AG20443 (cell line): ENCODE measurements at places on chromosomes 13 and 19.
A peak's percentile ranks its signal among the peaks of the same experiment; 100 is the strongest.

DNA sequence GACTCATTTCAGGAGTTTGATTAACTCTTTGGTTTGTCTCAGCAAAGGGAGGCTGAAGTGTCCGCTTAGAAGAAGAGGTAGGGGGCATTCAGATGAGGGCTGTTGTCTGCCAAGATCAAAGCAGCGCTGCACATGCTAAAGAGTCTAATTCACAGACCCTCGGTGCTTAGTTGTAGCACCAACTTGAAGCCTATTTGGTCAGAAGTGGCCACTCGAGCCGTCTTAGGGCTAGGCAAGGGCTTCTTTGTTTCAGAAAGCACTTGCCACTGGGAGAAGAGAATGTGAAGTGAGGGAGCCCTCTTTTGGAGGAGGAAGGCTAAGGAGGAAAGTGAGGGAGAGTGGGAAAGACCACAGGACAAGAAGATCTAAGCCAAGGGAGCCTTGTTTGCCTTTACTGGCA, 313.4 kb upstream of the TMTC4 start:
- DNase-seq, result peak; percentile 40

GRCh38 chr19:42436006-42436405, 6.7 kb downstream of the CXCL17 start:
- no peak for DNase-seq

DNA sequence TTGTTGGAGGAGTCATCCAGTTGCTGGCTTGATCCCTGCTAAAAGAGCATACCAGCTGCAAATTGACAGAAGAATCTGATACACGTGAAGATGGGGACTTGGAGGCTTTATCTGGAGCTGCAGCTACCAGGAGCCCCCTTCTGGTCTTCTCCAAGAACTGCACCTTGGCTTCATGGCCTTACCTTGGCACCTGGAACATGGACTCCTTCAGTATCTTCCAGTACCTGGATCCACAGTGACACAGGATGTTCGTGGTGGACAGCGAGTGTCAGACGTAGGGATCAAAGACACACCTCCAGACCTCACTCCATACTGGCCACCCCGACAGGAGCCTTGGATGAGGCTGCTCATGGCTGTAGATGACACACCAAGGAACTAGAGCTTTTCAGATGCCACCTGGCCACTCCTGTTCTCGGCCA, 9.9 kb upstream of the ACSBG2 start:
- peak; percentile 80 for DNase-seq

DNA sequence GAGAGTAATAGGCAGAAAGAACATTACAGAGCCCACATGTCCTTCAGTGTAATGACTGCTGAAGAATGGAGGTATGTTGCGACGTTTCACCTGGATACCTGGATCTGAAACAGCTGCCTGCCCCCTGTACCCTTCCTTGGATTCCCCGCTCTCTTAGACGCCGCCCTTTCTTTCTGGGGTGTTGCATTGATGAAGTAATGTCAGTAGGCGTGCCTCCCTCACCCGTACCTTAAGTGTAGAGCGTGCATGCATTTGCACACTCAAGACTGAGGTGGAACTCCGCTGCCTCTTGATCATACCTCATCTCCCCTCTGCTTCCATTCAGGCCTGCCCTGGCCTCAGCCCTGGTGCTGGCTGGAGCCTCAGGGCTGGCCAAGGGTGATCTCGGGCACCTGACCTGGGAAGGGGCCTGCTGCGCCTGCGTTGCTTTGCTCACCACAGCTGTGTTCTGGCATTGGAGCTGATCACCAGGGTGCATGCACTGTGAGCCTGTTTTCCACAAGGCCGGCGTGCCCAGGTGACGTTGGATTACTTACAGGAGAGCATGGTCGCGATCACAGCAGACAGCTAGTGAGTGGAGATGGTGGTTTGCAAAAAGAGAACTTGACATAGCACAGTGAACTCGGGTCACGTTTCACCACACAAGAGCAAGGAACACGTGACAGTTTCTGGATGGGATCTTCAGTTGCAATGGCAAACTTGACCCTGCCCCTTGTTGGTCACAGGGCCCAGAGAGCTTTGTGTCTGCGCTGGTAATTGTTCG, 99.0 kb downstream of the ARHGEF7 start:
- DNase-seq, result no peak

- DNase-seq, result peak; percentile 37
Observed at GRCh38 chr19:28966737-28967399, 246.1 kb downstream of the UQCRFS1 start.

DNA sequence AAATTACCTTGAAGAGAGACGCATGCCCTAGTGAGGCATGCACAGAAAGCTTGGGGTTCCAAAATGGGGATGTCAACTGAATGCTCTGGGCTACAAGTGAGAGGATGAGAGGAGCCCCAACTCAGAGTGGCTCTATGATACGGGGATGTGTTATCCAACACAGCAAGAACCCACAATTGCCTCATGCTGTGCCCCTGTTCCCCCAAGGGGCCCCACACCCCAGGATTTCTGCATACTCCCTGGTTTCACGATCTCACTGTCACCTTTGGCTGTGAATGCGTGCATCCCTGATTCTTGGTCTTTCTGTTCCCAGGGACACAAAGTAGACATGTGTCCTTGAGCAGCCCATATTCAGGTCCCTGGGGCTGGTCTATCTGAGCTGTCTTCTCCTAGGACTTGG, 29.3 kb downstream of the WDR88 start:
- no peak for DNase-seq

- no peak for DNase-seq
Observed at GRCh38 chr19:38289955-38290354, 14.1 kb upstream of the C19orf33 start.

DNA sequence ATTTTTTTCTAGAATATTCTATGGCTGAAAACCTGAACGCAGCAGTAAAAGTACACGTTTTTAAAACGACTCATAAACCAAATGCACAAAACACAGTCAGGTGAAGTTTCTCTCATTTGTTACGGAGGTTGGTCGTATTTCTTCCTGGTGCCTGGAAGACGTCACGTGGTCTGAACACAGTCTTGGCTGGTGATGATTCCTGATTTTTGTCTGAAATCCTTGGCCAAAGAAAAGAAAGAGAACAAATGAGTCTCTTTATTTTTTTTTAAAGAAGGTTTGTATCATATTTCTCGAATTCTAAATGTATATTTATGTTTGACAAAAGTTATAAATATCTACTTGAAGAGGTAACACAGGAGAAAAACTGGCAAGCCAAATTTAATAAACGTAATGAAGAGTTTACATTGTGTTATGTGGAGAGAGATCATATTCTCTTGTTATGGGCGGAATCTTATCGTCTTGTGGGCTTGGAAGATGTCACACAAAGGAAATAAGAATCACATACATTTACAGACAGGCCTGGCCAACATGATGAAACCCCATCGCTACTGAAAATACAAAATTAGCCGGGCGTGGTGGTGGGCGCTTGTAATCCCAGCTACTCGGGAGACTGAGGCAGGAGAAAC, 10.0 kb upstream of the PNMA8A start:
- DNase-seq, result no peak

- peak; percentile 23 for DNase-seq
Observed at GRCh38 chr13:39038569-39039030, 344 bp downstream of the NHLRC3 start.

GRCh38 chr13:75468098-75468497, 13.9 kb downstream of the TBC1D4 start:
- DNase-seq, result peak; percentile 35

- DNase-seq, result no peak
Observed at GRCh38 chr19:33622809-33623511, 1.2 kb downstream of the CHST8 start.

DNA sequence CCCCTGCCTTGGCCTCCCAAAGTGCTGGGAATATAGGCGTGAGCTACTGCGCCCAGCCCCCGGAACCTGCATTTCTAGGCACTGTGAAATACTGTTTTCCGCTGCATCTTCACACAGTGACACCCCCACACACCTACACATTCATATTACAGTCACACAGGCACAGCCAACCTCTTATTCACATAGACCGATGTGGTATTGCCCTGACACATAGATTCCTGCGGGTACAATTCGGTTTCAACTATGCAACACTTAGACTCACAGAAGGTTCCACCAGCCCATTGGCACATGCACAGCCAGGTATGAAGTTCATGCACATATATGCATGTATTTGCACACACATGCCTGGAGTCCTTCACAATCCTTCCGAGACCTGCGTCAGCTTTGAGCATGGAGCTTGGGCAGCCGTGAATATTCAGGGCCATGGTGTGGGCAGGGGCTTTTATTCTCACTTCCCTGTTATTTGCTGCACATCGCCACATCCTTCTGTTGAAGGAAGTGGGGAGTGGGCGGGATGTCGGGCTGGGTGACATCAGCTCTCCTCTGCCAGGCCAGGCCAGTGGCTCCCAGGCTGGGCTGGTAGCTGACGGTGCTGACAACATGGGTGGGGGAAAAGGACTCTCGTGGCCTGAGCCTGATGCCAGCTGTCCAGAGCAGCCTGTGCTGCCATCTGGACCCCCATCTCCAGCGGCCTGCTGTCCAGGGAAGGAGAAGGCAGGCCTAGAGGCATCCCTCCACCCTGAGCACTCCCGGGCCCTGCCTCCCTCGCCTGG, 5.4 kb upstream of the CDC37 start:
- no peak for DNase-seq

DNA sequence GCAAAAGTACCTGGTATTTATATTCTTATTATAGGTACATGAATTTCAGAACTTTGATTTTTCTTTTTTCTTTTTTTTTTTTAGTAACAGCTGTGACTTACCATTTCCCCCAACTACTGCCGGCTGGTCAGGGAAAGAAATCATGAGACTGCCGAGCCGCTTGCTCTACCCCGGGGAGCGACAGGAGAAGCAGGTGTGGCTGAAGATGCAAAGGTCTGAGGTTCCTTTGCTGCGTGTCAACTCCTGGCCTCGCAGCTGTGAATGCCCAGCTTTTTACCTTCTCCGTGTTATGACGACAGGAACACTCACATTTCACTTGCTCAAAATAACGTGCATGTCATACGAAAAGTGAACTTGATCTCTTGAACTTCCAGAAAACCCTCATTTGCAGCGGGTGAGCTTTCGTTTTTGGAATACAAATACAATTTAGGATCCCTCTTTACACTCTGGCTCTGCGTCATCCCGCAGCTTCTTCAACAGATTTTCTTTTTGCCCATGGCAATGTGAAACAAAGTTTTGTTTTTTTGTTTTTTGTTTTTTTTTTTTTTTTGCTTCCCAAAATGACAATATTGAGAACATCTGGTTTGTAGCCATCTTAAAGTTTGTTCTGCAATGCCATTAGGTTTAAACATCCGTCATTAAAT, 117.9 kb downstream of the EFNB2 start:
- DNase-seq, result no peak

GRCh38 chr19:47419789-47420188, 462 bp upstream of the MEIS3 start:
- DNase-seq, result no peak

DNA sequence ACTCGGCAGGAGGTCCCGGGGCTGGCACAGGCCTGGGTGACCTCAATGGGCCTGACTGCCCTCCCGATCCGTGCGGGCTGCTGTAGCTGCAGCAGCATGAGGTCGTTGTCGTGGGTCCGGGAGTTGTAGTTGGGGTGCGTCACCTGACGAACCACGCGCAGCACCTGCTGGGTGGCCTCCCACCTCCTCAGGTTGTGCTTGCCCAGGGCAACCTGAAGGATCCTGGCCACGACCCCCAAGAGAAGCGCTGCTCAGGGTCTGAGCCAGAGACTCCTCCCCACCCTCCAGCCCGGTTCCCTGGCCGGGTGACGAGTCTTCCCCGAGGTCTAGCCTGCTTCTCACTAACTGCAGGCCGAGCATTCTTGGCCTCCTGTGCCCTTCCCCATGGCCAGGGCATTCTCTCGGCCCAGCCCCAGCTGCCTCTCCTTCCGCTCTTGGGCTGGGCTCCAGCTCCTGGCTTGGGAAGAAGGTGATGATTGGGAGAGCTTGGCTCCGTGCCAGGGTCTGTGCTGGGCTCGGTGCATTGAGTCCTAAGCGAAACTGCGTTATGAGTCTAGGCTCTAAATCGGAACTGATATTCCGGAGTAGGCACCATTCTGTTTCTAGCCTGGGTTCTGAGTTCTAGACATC, 3.1 kb downstream of the KLK14 start:
- no peak for DNase-seq

GRCh38 chr13:20559659-20560356, 7.1 kb upstream of the IFT88 start:
- DNase-seq, result no peak

- peak; percentile 50 for DNase-seq
Observed at GRCh38 chr13:20136781-20137703, 23.8 kb downstream of the GJA3 start.

DNA sequence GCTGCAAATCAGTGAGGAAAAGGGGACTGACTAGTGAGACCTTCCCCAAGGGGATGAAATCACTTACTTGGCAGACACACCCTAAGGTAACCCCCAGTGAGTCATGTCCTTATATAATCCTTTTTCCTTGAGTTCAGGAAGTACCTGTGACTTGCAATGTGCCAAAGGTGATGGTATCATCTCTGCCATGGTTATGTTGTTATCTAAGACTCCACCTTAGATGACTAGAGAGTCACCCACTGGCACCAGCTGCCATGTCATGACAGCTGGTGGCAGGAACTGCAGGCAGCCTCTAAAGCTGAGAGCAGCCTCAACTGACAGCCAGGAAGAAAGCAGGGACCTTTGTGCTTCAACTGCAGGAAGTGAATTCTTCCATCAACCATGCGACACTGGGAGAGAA, 12.5 kb downstream of the PBX4 start:
- no peak for DNase-seq

DNA sequence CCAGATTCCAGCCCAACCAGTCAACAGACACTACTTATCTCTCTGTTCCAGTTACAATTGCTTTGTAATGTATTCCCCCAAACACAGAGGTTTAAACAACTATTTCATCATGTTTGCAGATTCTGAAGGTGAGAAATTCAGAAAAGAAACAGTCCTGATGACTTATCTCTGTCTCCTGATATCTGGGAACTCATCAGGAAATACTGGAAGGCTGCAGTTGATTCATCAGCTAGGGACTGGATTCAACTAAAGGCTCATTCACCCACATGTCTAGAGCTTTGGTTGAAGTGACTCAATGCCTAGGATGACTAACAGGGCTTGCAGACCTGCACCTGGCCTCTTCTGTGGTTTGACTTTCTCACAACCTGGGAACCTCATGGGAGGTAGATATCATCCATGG, 56.6 kb upstream of the GPC6 start:
- DNase-seq, result peak; percentile 21

DNA sequence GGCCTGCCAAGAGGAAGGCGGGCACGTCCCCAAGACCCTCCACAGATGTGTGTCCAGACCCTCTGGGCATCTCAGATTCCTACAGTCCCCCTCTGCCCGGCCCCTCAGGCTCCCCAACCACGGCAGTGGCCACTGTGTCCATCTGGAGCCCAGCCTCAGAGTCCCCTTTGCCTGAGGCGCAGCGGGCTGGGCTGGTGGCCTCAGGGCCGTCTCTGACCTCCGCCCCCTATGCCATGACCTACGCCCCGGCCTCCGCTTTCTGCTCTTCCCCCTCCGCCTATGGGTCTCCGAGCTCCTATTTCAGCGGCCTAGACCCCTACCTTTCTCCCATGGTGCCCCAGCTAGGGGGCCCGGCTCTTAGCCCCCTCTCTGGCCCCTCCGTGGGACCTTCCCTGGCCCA, 17.7 kb downstream of the CRX start:
- DNase-seq, result no peak
